Testis (tissue), 5 donors: ENCODE measurements at places on chromosomes 13 and 19. TPM values are rescaled to one million over a fixed set of nuclear protein-coding genes. Genes with fewer than 3 reads are reported as not detected.
A peak's percentile ranks its signal among the peaks of the same experiment; 100 is the strongest.

- no peak for DNase-seq
These were observed 216.6 kb upstream of the SLC10A2 start for GRCh38 chr13:103282571-103283450.

- no peak for DNase-seq
These were observed 1008.0 kb downstream of the PCDH9 start for GRCh38 chr13:66222127-66222526.

Gene ATCAY
- 4.8 TPM for total RNA-seq

DNA sequence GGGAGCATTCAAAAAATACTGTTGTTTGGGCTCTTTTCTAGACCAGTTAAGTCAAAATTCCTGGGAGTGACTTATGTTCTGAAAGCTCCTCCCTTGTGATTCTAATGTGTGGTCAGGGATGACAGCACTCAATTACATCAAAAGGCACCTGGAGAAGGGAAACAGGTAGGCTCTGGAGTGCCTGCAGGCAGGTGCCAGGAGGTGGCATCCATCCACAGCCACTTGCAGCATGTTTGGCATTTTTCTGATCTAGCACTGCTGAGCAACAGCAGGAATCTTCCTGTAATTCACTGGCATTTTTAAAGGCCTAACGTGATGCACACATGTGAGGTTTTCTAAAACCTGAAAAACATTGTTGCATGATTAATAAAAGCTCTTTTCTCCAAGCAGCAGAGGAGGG lies 94.6 kb downstream of the CCNA1 start:
- DNase-seq, result no peak

DNA sequence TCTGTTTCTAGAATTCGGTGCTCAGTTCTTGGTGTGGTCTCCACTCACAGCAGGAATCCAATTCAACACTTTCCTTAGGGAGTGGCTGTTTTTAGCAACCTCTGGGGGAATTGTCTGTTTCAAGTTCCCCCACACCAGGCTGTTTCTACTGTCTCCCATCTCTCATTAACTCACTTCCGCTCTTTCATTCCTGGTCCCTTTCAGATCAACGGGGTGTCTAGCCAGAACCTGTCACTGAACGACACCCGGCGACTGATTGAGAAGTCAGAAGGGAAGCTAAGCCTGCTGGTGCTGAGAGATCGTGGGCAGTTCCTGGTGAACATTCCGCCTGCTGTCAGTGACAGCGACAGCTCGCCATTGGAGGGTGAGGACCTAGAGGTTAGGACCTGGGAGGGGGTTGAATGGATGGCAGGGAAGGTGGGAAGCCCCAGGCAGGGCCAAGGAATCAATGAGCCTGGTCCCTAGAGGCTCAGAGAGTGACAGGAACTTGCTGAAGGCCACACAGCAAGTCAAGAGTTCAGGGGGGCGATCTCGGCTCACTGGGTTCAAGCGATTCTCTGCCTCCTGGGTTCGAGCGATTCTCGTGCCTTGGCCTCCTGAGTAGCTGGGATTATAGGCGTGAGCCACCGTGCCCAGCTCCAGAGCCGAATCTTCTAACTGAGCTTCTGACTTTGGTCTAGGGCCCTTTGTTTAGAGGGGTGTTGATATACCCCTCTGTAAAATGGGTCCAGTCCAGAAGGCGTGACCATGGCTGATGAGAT lies 25.5 kb downstream of the TJP3 start:
- DNase-seq, result no peak

Gene FAM83E
- total RNA-seq, result 1.6 TPM

DNA sequence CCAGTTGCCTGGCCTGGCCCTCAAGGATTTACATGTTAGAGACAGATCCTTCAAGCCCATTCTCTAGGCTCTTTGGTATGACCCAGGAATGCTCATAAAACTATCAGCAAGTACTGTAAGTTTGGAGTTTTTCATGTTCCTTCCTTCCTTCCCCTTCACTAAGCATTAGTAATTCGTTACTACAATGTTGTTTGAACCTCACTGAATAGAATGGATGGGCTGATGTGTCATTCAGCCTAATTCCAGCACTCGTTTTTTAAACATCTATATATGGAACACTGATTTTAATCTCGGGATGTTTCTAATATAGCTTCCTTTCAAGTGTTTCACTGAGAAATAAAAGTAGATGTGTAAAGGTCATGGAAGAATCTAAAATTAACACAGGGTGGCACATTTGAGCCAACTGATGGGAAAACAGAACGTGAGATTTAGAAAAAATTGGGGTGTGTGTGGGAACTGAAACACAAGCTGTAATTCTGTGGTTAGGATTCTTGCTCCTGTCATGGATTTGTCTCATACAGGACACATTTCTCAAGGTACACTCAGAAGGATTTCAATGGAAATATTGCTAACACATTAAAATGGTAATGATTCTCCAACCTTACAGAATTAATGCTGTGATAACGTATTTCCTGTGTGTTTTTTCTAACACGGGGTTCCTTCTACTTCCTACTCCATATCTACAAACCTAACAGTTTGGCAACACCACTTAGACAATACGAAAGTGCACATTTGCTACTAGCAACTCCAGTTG lies 93.4 kb downstream of the FLT1 start:
- DNase-seq, result no peak

GRCh38 chr13:105627270-105627669 lies 908.2 kb downstream of the EFNB2 start:
- DNase-seq, result no peak

- no peak for DNase-seq
These were observed 408.0 kb downstream of the DIAPH3 start for GRCh38 chr13:59755632-59756290.

- no peak for DNase-seq
These were observed 345.3 kb downstream of the MYO16 start for GRCh38 chr13:108974686-108975085.

Gene PCDH17
- 27.2 TPM for total RNA-seq

DNA sequence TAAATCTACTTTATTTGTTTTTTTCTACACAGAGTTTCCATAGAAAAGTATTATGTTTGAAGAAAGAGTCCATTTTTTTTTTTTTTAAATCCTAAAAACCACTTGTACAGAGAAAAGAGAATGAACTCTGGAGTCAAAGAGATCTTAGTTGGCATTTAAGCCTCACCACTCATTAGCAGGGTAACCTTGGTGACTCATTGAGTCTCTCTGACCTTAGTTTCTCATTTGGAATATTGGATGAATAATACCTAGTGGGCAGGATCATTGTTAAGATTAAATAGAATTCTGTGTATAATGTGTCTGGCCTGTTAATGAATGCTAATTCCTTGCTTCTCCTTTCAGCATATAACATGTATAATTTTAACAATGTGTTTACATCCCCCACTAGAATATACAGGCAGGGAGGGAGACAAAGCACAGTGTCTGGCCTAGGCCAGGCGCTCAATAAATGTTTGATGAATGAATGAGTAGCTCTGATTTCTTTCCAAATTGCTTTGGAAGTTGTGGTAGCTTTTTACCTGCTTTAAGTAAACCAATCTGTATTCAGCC lies 48.7 kb upstream of the MYCBP2 start:
- no peak for DNase-seq

- no peak for DNase-seq
These were observed 94.0 kb upstream of the PEG3 start for GRCh38 chr19:56934438-56935090.

- no peak for DNase-seq
These were observed 47.5 kb downstream of the GAS6 start for GRCh38 chr13:113816254-113816929.

GRCh38 chr13:89454681-89455080 lies 1783.5 kb downstream of the SLITRK5 start:
- no peak for DNase-seq

GRCh38 chr19:46604781-46605355 lies 3.7 kb downstream of the CALM3 start:
- DNase-seq, result peak; percentile 13

GRCh38 chr13:50236898-50237318 lies 221.7 kb downstream of the KCNRG start:
- no peak for DNase-seq

Gene GGN
- 43.7 TPM for total RNA-seq

Gene SRRM5
- total RNA-seq, result 8.4 TPM

GRCh38 chr13:52846567-52847321 lies 1.7 kb downstream of the PCDH8 start:
- peak; percentile 83 for DNase-seq

DNA sequence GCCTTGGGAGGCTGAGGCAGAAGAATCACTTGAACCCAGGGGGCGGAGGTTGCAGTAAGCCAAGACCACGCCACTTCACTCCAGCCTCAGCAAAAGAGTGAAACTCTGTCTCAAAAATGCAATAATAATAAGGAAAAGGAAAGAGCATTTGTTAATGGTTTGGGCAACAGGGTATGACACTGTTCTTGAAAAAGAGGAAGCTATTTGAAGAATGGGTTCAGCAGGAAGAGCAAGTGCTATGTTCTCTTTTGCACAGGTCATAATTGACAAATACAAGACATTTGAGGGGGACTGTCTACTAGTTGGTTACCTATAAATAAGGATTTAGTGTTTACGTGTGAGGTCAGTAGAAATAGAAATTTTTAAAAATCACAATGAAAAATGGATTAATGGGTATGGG lies 218.3 kb downstream of the DCT start:
- DNase-seq, result no peak

Gene LRRC25
- total RNA-seq, result 4.0 TPM

GRCh38 chr19:40741527-40742390 lies 8.5 kb downstream of the ACTMAP start:
- DNase-seq, result no peak

- no peak for DNase-seq
These were observed 459.2 kb downstream of the FGF14 start for GRCh38 chr13:101942535-101943157.

Gene PRSS57
- not detected for total RNA-seq

DNA sequence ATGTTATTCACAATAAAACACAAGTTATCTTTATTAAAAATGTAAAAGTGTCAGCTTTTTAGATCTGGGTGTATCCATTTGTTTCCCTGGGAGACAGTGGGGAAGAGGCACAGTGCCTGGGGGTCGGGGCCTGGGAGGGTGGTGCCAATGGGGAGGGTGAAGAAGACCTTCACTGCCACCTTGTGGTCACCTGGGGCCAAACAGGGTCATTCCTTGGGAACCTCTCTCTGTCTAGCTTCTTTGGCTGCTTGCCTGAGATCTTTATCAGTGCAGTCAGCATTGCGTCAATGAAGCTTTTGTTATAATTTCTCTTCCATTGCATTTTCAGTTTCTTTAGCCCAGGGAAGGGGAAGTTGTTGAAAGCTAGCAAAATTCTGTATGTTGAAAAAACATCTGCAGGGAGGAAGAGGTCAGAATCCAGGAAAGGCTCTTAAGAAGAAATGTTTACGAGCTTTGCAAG lies 39.1 kb downstream of the PCDH8 start:
- peak; percentile 84 for DNase-seq

DNA sequence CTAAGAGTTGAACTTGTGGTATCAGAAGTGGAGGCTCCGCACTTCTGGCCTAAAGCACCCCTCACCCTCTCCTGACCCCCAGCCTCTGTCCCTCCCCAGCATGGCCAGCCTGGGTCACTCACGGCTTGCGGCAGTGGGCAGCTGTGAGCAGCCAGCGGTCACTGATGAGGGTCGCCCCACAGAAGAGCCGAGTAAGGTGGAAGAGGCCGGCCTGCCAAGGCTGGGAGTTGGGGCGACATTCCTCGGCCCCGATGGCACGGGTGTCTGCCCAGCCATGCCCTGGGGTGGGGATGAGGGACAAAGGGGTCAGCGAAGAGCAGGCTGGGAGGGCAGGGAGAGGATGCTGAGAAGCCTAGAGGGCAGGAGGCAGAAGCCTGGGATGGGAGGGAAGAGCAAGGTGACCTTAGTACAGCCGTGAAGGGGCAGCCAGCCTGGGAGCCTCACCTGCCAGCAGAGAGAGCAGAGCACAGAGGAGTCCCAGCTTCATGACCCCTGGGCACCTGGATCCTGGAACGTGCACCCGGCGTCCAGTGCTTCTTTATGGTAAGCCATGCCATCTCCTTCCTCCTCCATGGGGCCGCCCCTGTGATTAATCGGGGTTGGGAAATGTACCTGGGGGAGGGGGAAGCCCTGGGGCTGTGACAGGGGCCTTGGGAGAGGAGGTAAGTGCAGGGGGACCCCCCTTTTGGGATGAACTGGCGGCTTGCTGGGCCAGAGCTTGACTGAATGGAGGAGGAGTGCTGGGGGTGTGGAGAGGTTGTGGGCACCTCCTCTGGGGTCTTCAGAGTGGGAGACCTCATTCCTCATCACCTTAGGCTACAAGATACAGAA lies 7.9 kb upstream of the KLK8 start:
- DNase-seq, result no peak

DNA sequence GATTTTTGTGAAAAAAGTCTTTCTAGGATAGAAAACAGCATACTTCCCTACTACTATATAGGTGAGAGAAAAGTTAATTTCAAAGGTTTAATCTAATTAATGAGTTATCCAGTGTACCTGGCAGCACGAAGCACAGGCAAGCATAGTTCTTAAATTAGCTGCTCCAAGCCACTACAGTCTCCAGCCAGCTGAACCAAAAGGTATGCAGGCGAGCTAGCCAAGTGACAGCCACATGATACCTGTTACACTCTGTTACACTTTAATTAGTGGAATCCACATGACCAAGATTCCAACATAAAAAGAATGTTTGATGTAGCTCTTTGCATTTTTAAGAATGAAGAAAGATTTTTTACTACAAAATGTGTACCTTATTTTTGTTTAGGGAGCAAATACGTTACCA lies 15.5 kb downstream of the SLC25A30 start:
- DNase-seq, result no peak

DNA sequence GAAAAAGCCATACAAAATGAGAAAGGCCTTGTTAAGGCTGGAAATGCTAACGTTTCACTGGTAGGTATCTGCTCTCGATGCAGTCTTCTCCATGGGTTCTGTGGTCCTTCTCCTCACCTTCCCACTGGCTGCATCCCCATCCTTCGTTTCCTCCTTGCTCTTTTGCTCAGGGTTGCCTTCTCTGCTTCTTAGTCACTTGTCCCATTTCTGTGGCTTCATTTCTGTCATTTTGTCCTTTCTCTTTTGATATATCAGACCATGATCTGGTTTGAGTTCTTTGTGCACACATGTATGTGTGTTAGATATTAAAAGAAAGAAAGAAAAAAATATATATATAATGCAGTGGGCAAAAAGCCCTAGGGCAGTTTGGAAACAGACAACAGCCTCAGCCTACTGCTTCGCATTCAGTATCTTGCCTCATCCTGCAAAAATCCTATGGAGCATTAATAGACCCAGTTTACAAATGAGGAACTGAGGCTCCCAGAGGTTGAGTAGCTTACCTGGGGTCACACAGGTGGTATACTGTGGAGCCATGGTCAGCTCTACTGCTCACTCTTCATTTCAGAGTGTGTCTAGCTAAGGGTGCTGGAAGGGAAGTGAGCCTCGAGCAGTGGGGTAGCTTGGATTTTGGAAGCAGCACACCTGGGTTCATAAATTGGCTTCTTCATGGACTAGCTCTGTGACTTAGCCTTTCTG lies 57.6 kb upstream of the MEDAG start:
- DNase-seq, result no peak
